ENCODE measurements at places on chromosomes 1 and 21.

DNA sequence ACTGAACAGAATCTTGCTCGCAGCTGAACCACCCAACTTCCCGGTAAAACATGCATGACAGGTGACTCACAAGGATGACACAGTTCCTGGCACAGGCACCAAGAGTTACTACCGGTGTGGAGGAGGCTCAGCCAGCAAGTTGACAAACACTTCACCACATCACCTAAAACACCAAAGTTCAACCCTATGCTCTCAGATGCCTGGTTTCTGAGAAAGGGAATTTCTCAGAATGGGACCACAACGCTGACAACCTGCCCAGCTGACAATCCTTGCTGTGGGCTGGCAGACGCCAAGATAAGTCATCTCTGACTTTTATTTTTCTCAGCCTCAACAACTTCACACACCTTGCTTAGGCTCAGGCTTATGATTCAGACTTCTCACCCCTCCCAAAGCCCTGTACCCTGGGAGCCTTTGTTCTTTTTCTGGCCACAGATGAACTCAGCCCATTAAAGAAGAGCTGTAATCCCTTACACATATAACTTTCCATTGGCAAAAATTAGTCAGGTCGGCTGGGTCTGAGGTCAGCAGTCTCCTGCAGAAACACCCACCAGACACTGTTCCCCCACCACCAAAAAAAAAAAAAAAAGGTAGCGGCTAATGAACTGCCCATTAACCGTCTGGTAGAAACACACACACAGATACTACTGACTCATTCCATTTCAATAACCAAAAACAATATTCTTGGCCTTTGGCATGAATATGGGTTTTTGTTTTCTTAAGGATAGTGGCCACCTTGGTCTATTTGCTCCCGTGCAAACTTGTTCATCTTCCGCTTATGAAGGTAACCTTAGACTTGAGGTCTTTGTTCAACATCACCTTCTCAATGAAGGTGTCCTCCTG, 10.8 kb upstream of the TIAM1 start:
- peak; percentile 79 for DNase-seq

GRCh38 chr1:4108331-4108730, 208.3 kb upstream of the C1orf174 start:
- no peak for DNase-seq

GRCh38 chr1:175192630-175193526, at the start of gene KIAA0040:
Gene KIAA0040 (minus strand): TSS chr1:175192776. CDS start chr1:175161013, 31,763 bp downstream.
- DNase-seq = peak; percentile 64

DNA sequence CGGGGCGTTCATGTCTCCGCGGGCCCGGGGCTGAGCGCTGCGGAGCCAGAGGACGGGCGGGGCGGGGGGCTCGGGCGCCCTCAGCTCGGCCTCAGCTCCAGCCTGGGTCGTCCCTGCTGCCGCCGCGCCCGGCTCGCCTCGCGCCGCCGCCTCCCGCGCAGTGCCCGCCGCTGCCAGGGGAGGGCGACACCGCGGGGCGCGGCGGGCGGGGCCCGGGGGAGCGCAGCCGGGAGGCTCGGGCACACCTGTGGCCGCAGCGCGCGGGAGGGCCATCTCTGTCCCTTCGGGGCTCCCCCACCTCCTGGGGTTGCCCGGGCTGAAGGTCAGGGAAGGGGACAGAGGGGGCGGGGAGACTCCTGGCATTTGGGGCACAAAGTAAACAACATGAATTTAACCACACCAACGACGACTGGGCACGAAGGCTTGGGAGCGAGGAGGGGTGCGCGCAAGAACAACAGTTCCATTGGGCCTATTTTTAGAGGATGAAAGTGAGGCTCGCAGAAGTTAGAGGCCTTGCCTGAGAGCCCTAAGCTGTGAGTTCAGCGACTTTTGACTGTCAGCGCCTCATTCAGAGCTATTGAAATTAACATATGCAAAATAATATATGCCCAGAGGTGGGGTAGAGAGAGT, at the start of gene FAM131C:
FAM131C (minus strand) TSS at position 162 of the 630 bp plus-strand sequence. CDS start 209 bp downstream, outside the sequence.
- peak; percentile 6 for DNase-seq

DNA sequence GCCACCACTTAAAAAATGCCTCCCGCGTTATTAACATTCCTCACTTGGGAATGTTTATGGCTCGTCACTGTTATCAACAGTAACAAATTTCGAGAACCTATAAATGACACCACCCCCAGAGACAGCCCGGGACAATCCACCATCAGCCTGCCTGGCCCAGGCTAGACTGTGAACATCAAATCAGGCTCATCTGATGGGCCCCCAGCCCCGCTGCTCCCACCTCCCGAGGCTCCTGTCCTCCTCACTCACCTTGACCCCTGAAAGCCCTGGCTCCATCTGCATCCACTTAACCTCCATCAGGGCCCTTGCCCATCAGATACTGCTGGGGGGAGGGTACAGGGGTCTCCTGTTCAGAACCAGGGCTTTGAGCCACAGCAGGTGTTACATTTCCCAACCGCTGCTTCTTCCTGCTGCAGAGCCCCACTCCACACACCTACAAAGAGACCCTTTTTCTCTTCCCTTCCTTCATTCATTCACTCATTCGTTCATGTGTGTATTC, 156.5 kb upstream of the VAMP3 start:
- DNase-seq = no peak

- DNase-seq = no peak
Measured at GRCh38 chr1:209485167-209485566, 98.3 kb upstream of the CAMK1G start.

DNA sequence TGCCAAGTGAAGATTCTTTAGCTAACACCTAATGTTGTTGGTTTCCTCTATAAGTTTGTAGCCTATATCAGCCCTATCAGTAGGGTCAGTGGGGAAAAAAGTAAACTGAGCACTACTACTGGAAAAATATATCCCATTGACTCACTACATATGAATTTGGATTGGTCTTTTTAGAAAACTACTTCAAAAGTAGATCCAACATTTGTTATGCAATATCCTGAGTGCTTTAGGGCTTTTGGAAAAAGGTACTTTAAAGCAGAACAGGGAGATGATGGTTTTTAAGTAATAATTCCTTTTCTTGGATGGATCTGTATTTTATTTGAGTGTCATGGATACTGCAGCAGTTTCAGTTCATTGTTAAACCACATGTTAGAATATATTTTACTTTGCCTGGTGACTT, 7.1 kb downstream of the C1orf21 start:
- DNase-seq = no peak

DNA sequence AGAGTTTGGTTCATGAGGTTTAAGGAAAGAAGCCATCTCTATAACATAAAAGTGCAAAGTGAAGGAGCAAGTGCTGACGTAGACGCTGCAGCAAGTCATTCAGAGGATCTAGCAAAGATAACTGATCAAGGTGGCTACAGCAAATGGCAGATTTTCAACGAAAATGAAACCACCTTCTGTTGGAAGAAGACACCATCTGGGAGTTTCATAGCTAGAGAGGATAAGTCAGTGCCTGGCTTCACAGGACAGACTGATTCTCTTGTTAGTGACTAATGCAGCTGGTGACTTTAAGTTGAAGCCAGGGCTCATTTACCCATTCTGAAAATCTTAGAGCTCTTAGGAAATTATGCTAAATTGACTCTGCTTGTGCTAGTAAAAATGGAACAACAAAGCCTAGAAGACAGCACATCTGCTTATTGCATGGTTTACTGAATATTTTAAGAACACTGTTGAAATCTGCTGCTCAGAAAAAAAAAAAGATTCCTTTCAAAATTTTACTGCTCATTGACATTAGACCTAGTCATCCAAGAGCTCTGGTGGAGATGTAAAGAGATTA, 10.5 kb downstream of the MAEL start:
- DNase-seq = no peak
